ENCODE measurements at places on chromosomes 6 and 20.
A peak's percentile ranks its signal among the peaks of the same experiment; 100 is the strongest.

DNA sequence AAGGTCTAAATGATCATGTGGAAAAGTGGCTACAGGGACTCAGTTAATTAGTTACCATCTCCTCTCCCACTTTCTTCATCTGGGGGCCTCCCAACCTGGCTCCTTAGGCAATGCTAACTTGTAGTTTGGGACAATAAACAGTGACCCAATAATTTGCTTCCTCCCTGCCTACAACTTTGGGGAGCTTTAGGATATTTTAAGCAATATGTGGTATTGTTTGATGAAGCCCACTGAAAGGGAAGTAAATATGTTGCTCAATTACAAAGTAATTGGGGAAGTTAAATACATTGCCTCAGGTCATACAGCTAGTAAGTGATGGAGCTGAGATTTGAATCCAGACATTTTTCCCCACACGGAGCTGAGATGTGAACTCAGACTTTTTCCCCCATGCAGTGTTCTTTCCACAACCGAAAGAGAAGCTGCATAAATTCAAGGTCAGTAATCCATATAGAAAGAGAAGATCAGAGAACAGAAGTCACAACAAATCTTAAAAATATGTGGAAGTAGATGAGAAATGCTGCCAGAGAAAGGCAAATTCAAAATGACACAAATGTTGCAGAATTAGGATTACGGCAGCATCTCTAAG lies 26.6 kb downstream of the ZHX3 start:
- no peak for DNase-seq

DNA sequence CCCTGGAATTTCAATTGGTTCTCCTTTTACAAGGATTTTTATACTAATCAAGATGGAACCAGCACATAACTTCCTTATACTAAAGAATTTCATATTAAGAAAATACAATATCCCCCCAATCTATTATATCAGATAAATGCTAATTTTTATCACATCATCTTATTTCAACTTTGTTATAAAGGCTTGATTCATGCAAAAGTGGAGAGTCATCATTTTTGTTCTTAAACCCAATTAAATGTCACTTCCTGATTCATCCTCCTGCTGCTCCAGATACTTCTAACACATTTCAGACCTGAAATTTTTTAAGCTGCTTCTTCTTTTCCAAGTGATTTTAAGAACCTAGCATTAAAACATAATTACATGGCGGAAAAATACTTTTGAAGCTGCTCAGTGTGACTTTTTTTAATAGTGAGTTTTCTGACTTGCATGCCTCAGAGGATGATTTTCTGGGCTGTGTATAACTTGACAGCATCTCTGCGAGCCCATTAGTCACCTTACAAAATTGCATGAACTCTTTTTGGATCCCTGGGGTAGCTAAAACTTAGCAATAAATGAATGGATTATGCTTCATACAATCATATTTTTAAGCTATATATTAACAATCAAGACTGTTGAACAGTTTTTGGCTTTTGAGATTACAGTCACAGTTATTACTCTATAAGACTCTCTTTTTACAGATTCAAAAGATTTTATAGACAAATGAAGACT lies 134.1 kb downstream of the ELOVL4 start:
- DNase-seq, result no peak

DNA sequence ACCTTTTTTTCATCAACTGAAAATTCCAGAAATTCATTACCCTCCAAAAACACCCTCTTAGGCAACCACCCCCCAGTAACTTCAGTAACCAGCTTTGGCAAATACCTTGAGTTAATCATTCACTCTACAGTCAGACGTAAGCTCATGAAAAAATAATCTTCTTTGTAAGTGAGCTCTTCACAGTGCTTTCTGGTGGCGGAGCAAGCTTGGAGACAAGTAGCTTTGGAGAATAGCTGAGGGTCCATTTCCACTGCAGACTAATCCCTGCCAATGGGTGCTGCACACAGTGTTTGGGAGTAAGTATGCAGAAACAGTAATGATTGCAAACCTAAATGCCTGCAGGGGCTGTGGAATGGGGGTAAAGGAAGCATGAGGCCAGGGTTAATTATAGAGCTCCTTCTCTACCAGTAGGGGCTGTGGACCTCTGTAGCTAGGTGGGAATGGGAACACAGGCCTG lies 56.8 kb upstream of the HINT3 start:
- no peak for DNase-seq

GRCh38 chr20:13442986-13443385 lies 195.7 kb downstream of the TASP1 start:
- DNase-seq, result no peak

DNA sequence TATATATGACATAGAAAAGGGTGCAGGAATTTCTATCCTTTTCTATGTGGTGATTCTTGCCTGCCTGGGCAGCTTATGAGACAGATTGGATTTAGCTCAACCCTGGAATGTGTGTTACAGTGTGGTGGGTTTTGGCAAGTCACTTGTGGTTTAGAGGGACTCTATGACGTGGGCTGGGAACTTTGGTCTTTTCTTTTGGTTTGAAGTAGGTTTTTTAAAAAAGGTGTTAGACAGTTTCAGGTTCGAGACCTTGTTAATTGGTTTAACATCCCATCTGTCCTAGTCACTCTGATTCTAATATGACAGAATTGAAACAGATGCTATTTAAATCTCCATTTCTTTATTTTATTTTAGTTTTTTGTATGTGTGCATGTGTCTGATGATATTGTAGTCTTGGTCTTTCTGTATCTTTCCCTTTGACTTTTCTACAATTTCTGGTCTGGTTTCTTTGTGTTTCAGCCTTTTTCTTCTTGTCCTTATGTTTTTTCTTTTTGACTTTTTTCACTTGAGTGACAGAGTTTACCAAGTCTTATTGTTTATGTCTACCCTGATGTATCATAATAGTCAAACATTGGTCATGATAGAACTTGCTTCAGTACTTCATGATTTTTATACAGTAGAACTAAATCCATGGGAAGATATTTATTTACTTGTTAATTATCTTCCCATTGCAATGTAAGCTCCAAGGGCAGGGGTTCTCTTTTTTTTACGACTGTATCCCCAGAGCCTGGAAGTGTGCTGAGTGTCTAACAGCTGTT lies 174.3 kb downstream of the CDKAL1 start:
- DNase-seq, result no peak

DNA sequence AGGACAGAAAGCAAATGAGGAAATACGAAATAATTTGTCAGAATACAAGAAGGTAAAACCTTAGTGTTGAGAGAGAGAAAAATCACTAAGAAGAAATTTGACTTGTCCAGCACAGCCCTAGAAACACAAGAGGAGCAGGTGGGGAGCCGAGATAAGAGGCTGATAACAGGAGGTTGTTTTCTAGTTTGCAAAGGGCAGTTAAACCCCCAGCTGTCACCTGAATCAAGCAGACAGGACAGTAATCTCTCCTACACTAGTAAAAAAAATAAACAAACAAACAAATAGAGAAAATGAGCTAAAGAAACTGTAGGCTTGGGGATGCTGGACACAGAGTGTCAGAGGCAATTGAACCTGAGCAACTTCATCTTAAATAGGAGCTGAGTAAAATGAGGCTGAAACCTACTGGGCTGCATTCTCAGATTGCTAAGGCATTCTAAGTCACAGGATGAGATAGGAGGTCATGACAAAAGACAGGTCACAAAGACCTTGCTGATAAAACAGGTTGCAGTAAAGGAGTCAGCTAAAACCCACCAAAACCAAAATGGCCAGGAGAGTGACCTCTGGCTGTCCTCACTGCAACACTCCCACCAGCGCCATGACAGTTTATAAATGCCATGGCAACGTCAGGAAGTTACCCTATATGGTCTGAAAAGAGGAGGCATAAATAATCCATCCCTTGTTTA lies 40.4 kb downstream of the FAM184A start:
- DNase-seq, result no peak

DNA sequence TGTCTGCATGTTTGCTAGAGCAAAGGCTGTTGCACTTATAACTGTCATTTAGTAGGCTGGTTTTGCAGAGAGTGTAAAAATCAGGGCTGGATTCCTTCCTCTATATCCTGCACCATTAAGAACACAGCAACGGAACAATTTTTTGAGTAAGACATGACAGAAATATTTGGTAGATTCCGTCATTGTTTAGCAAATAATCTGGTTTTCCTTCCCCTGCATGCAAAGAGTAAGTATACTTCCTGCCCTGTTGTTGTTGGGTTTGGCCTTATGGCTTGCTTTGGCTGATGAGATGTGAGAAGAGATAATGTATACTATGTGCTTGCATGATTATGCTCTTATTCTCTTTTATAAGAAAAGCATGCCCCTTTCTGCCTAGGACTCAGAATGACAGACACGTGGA lies 23.8 kb downstream of the MANEA start:
- DNase-seq, result no peak

DNA sequence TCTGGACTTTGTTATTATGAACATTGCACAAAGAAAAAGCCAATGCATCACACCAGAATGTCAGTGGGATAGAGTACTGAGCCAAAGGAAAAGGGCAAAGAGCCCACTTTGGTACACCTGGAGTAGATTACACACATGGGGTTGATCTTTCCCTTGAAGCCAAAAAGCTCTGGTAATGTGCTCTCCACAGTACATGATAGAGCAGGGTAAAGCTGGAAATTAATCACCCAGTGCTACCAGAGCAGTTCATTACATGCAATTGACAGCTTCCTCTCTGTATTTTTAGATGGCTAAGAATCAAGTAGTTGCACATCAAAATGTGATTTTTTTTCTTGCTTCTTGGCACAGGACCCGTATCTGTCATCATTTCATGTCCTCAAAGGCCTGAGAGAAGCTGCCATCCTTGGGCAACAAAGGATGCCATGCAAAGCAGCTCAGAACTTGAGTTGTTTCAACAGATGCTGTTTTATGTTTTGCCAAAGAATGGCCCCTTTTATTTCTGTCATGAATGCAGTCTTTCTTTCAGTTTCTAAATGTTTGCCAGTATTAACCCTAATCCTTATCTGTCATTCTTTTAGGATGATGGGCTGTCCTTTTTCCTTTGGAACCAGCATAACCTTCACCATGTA lies 88.1 kb downstream of the HDGFL1 start:
- no peak for DNase-seq

DNA sequence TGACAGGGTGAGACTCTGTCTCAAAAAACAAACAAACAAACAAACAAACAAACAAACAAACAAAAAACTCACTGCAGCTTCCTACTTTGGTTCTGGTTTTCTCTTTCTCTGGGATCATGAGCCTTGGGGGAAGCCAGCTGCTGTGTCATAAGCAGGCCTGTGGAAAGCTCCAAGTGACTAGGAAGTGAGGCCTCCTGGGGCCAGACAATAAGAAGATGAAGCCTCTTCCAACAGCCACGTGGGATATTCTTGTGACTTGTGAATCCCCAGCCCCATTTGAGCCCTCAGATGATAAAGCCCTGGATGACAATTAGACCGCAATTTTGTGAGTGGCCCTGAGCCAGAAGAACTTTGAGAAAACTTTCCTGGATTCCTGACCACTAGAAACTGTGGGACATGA lies 11.4 kb downstream of the HLA-A start:
- no peak for DNase-seq

GRCh38 chr6:149093643-149094042 lies 223.9 kb upstream of the TAB2 start:
- DNase-seq, result peak; percentile 46

- no peak for DNase-seq
These were observed 37.4 kb downstream of the VEGFA start for GRCh38 chr6:43807228-43808061.

- no peak for DNase-seq
These were observed 48.7 kb upstream of the ERVFRD-1 start for GRCh38 chr6:11160199-11160598.

DNA sequence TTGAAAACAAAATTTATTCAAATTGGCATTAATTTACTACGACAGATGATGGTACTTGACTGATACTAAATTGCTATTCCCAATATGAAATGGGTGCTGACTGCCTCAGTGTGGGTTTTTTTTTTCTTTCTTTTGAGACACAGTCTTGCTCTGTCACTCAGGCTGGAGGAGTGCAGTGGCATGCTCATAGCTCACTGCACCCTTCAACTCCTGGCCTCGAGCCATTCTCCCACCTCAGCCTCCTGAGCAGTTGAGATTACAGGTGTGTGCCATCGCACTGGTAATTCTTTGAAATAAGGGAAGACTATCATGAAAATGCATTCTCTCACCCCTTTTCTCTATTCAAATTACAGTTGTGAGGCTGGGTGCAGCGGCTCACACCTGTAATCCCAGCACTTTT lies 22.5 kb downstream of the PDSS2 start:
- DNase-seq, result no peak

- no peak for DNase-seq
These were observed 13.0 kb upstream of the PFDN4 start for GRCh38 chr20:54194724-54195438.

DNA sequence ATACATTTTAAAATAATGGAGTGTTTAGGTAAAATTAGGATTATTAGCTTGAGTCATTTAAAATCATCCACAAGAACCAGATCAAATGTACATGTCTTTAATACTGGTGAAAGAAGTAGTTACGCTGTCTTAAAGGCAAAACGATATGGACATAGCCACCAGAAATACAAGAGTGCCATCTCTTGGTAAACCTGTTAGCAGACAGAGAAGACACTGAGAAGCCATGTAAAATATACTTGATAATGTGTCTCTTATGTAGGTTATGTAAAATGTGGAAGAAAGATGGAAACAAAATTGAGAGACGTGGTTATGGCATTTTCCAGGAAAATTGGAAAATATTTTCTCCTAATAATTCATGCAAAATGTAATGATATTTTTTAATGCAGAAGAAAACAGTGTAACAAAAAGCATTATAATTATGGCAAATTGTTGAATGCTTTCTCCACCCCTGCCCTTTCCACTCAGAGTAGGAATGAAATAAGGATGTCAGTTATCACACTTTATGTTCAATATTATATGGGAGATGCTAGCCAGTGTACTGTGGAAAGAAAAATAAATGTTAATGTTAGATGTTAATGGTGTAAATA lies 12.2 kb upstream of the SLC17A2 start:
- peak; percentile 1 for DNase-seq

GRCh38 chr20:52972965-52973819 lies 1.0 kb downstream of the TSHZ2 start:
- DNase-seq, result no peak

GRCh38 chr6:152587473-152587872 lies 49.7 kb downstream of the SYNE1 start:
- no peak for DNase-seq

DNA sequence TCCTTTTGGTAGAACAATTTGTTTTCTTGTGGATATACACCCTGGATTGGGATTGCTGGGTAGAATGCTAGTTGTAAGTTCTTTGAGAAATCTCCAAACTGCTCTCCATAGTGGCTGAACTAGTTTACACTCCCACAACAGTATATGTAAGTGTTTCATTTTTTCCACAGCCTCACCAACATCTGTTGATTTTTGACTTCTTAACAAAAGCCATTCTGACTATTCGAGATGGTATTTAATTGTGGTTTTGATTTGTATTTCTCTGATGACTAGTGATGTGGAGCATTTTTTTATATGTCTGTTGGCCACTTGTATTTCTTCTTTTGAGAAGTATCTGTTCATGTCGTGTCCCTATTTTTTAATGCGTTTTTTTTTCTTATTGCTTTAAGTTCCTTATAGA lies 444.1 kb downstream of the CBLN4 start:
- DNase-seq, result no peak
